ENCODE measurements at places on chromosomes 5 and 9. TPM values are rescaled to one million over a fixed set of nuclear protein-coding genes. Genes with fewer than 3 reads are reported as not detected.

The SCGB3A1 gene
- not detected for total RNA-seq

The HEMGN gene
- total RNA-seq: not detected

The ISL1 gene
- 39.4 TPM for total RNA-seq

The PCDHA5 gene
- 2.1 TPM for total RNA-seq

The SYK gene
- 13.0 TPM for total RNA-seq

DNA sequence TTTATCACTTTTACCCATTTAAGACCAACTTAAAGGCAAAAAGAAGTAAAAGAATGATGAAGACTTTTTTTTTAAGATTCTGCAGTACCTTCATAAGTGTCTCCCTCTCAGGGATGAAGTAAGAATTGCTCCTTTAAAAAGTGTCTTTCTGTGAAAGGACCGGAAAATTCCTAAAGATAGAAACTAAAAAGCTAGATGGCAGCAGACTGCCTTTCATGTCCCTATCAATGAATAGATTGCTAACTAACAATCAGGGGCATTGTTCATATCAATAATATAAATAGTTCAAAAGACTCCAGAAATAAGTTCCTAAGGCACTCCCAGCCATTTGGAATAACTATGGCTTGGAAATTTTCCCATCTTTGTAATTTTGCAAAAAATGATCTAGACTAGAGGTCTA lies 558.0 kb downstream of the PDE4D start:
- peaks cover 3% of the 10 kb centered on the region for H3K27me3 ChIP-seq
- H3K4me1 ChIP-seq: peaks cover 36% of the 10 kb centered on the region
- peaks cover 4% of the 10 kb centered on the region for H3K36me3 ChIP-seq
- no peak overlapping the region for H3K4me3 ChIP-seq
- no peak for DNase-seq

GRCh38 chr9:87071473-87071872 lies 124.2 kb upstream of the GAS1 start:
- no peak overlapping the region for H3K27ac ChIP-seq
- no peaks in the 10 kb centered on the region for H3K4me1 ChIP-seq
- no peaks in the 10 kb centered on the region for H3K27me3 ChIP-seq
- no peak for DNase-seq
- H3K36me3 ChIP-seq: peaks cover 3% of the 10 kb centered on the region

- peaks cover 14% of the 10 kb centered on the region for H3K4me1 ChIP-seq
- no peaks in the 10 kb centered on the region for H3K36me3 ChIP-seq
- H3K27me3 ChIP-seq: peaks cover 2% of the 10 kb centered on the region
- peak overlapping the region; percentile 91 for H3K4me3 ChIP-seq
- H3K27ac ChIP-seq: peak overlapping the region; percentile 86
Observed at GRCh38 chr9:4742246-4742645, 1.2 kb upstream of the AK3 start.

GRCh38 chr9:31683116-31683515 lies 701.3 kb upstream of the ACO1 start:
- no peaks in the 10 kb centered on the region for H3K36me3 ChIP-seq
- DNase-seq: no peak
- H3K27ac ChIP-seq: no peak overlapping the region
- no peaks in the 10 kb centered on the region for H3K4me1 ChIP-seq
- H3K4me3 ChIP-seq: no peak overlapping the region
- no peaks in the 10 kb centered on the region for H3K27me3 ChIP-seq

DNA sequence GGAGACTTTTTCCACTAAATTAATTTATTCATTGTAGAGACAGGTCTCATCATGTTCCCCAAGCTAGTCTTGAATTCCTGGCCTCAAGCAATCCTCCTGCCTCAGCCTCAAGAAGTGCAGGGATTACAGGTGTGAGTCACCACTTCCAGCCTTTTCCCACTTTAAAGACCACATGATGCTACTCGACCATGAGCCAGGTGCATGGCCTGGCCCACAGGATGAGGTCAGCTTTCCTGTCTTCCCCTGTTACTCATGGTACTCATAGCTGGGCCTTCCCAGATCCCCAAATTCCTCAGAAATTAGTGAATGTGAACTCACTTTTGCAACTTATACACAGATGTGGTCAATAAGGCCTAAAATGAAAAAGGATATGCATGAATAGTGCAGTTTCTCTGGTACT lies 395.9 kb downstream of the SEMA5A start:
- H3K36me3 ChIP-seq: peaks cover 19% of the 10 kb centered on the region
- no peaks in the 10 kb centered on the region for H3K27me3 ChIP-seq
- no peak for DNase-seq
- H3K27ac ChIP-seq: no peak overlapping the region
- H3K4me3 ChIP-seq: no peak overlapping the region

DNA sequence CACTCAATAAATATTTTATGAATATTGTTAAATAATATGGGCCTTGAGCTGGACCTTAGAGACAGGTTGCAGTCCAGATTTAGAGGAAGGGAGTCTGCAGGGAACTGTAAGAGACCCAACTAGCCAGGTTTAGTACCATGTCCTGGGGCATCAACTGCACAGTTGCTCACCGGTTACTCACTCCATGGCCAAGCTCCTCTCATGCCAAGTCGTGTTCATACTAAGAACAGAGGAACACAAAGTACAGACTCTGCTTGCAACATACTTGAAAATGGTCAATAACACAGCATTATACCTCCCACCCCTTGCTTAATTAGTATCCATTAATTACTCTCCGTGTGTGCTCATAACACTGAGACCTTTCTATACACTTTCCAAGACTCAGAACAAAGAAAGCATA lies 317.6 kb upstream of the PIK3R1 start:
- H3K27ac ChIP-seq: no peak overlapping the region
- peaks cover 3% of the 10 kb centered on the region for H3K27me3 ChIP-seq
- H3K36me3 ChIP-seq: no peaks in the 10 kb centered on the region

- no peaks in the 10 kb centered on the region for H3K4me1 ChIP-seq
- DNase-seq: no peak
- H3K4me3 ChIP-seq: no peak overlapping the region
- H3K27ac ChIP-seq: no peak overlapping the region
- H3K27me3 ChIP-seq: peaks cover 32% of the 10 kb centered on the region
Observed at GRCh38 chr5:61768692-61769281, 436.7 kb downstream of the ZSWIM6 start.

DNA sequence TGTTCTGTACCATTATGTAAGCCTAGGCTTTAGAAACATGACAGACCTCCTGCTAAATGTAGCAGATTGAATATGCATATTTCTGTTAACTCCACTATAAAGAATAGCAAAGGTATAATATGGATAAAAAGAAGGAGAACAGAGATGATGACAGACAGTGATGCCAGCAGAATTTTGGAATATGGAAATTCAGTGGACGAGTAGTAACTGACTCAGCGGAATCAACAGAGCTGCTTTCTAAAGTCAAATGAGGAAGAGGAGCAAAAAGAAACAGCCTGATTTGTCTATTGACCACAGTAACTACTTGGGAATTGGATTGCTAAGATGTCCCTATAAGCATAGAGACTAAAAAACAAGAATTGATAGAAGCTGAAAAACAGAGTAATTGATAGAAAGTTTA lies 8.0 kb downstream of the GPR21 start:
- H3K36me3 ChIP-seq: peaks cover 30% of the 10 kb centered on the region
- no peaks in the 10 kb centered on the region for H3K27me3 ChIP-seq
- DNase-seq: no peak
- no peak overlapping the region for H3K4me3 ChIP-seq

- peak overlapping the region; percentile 70 for H3K27ac ChIP-seq
- H3K27me3 ChIP-seq: no peaks in the 10 kb centered on the region
- H3K4me3 ChIP-seq: peak overlapping the region; percentile 31
- DNase-seq: no peak
- no peaks in the 10 kb centered on the region for H3K36me3 ChIP-seq
Observed at GRCh38 chr9:133882849-133883755, 109.0 kb downstream of the VAV2 start.

- no peaks in the 10 kb centered on the region for H3K27me3 ChIP-seq
- H3K36me3 ChIP-seq: peaks cover 11% of the 10 kb centered on the region
- H3K4me3 ChIP-seq: no peak overlapping the region
- no peak overlapping the region for H3K27ac ChIP-seq
- peaks cover 4% of the 10 kb centered on the region for H3K4me1 ChIP-seq
Observed at GRCh38 chr9:130111786-130112537, 58.3 kb downstream of the GPR107 start.
